ENCODE measurements at places on chromosomes 12 and 14.

GRCh38 chr14:35114036-35114435, 7.8 kb downstream of the PPP2R3C start:
- no peak for DNase-seq

GRCh38 chr12:12891080-12891880, at the start of gene GPRC5A:
Gene GPRC5A (plus strand): TSS chr12:12891562. CDS start chr12:12908250, 16,688 bp downstream.
- no peak for DNase-seq

GRCh38 chr12:114131824-114132223, 165.7 kb upstream of the RBM19 start:
- no peak for DNase-seq

- DNase-seq = no peak
Measured at GRCh38 chr12:114003286-114003685, 37.2 kb upstream of the RBM19 start.

DNA sequence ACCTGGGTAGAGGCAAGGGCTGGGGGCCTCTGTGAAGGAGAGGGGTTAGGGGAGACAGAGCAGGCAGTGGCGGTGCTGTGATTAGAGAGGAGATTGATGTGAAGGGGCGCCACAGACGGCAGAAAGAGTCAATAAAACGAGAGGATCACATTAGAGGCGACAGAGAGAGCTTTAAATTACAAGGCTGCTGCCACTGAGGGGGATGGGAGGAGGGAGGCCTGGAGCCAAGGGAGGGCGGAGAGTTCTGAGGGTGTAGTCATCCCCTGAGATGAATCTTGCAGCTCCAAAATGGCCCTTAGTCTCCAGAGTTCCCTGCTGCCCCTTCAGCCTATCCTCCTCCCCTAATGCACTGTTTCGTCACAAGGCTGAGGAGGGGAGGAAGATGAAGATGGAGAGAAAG, 12.8 kb downstream of the ZFHX2 start:
- DNase-seq = no peak

DNA sequence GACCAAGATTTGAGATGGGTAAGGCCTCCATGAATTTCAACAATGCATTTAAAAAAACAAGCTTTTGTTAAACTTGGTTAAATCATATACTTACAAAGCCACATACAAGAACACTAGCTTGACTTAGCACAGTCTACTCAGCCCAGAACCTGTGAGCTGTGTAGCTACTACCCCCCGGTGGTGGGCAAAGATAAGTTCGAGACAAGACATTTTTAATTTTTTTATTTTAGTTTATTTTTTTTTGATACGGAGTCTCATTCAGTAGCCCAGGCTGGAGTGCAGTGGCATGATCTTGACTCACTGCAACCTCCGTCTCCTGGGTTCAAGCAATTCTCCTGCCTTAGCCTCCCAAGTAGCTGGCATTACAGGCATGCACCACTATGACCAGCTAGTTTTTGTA, 3.7 kb upstream of the NECAP1 start:
- DNase-seq = no peak

Measured in GM12891 (cell line).